ENCODE measurements at places on chromosomes 12 and 14. TPM values are rescaled to one million over a fixed set of nuclear protein-coding genes. Genes with fewer than 3 reads are reported as not detected.

DNA sequence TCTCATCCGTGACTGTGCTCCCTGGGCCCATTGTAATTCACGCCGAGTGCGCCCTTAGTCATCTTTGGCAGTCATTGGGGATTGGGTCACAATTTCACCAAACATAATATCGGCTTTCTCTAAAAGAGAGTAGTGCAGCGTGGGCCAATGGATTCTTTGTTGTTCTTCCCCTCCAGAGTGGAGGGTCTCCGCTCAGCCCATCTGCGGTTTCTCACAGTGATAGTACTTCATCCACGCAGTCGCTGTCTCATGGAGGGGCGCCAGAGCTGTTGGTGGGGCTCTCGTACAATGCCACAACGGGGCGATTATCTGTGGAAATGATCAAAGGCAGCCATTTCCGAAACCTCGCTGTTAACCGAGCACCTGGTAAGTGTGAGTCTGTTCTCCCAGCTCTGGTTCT, 321.8 kb downstream of the SNAPC1 start:
- DNase-seq, result no peak

Gene TEX52
- total RNA-seq, result 0.36 TPM

Gene LALBA
- total RNA-seq, result not detected

DNA sequence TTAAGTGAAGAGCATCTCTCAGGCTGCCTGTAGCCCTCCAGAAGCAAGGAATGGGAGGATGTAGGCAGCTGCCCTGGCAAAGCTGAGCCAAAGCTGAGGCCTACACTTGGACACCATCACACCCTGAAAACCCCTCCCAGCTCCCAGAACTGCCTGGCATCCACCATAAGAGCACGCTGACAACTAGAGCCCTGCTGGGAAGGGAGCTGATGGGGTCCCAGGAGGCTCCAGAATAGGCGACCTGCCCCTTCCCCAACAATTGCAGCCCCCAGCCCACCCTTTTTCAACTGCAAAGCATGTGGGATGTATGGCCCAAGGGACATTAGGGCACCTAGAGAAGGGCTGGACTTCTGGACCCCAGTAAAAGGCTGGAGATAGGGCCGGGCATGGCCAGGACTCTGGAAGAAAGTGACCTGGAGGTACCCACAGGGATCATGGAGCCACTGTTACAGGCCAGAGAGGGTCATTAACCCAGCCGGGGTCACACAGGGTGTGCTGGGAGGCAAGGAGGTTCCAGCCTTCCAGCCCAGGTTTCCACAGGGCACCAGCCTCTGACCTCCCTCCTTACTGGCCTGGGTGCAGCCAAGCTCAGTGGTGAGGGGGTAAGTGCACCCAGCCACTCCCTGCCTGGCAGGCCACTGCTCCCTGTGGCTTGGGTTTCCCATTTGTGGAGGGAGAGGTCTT, 27.8 kb downstream of the FAM222A start:
- DNase-seq, result no peak

Gene RAD52
- total RNA-seq, result 14.9 TPM

GRCh38 chr12:42298887-42299286, 27.0 kb downstream of the ZCRB1 start:
- DNase-seq, result no peak

Gene CDH24
- total RNA-seq, result 0.69 TPM

Measured in activated CD8-positive, alpha-beta T cell treated with anti-CD3 and anti-CD28 coated beads for 36 hours (primary cell).